IMR-90 (cell line): ENCODE measurements at places on chromosomes 12 and 14.

- peak; percentile 59 for DNase-seq
These were observed 24.0 kb upstream of the LGR5 start for GRCh38 chr12:71415336-71416231.

- DNase-seq, result no peak
These were observed 287.3 kb downstream of the BCL11B start for GRCh38 chr14:98984719-98985041.

GRCh38 chr14:99681101-99681831 is 2.8 kb upstream of the CYP46A1 start:
- DNase-seq, result no peak

GRCh38 chr12:72522411-72522810 is 250.2 kb downstream of the TRHDE start:
- DNase-seq, result peak; percentile 50

- DNase-seq, result no peak
These were observed 245.9 kb downstream of the NPAS3 start for GRCh38 chr14:33184587-33184986.

DNA sequence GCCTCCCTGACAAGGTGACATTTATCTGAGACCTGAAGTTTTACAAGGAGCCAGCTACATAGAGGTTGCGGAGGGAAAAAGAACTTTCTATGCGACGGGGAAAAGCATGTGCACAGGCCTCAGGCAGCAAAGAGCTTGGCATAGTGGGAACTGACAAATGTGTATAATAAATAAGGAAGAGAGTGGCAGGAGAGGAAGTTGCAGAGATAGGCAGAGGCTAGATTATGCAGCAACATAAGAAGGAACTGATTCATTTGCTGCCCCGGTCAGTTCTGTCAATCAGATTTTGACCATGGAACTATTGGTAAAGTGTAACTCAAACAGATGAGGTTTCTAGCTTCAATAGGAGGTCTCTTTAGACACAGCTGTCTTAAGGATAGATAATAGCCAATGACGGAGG is 33.7 kb upstream of the RIC8B start:
- DNase-seq, result no peak

GRCh38 chr12:90622431-90622830 is 332.5 kb downstream of the CCER1 start:
- peak; percentile 56 for DNase-seq

DNA sequence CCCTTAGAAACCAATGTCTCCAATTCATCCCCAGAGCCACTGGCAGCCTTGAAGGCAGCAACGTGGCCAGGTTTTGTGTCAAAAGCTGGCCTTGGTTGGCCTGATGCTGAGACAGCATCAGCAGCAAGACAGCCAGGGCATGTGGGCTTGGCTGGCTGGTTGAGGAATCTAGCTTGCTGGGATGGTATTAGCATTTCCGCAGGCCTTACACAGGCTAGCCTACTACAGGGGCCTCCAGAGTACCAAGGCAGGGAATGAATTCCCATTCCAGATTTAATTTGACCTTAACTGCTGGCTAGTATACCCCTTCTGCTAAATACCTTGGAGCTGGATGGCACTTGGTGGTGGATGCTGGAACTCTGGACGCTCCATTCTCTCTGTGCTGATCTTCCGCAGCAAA is 15.8 kb downstream of the NGDN start:
- DNase-seq, result no peak

DNA sequence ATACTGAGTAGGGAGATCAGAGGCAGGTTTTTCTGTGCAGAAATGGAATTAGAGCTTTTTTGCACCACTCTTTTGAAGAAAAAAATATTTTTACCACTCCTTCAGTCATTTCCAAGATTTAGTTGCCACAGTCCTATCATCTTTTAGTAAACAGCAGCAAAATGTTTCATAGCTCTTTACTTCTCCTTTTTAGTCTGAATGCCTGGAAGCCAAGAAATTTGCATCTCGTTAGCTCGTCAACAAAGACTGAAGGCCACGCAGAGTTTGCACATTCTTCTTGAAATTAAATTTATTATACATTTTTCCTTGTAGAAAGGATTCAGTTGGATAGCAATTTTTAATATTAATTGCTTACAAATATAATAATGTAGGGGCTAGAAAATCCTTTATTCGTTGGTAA is 544.5 kb upstream of the ATP2B1 start:
- DNase-seq, result no peak

DNA sequence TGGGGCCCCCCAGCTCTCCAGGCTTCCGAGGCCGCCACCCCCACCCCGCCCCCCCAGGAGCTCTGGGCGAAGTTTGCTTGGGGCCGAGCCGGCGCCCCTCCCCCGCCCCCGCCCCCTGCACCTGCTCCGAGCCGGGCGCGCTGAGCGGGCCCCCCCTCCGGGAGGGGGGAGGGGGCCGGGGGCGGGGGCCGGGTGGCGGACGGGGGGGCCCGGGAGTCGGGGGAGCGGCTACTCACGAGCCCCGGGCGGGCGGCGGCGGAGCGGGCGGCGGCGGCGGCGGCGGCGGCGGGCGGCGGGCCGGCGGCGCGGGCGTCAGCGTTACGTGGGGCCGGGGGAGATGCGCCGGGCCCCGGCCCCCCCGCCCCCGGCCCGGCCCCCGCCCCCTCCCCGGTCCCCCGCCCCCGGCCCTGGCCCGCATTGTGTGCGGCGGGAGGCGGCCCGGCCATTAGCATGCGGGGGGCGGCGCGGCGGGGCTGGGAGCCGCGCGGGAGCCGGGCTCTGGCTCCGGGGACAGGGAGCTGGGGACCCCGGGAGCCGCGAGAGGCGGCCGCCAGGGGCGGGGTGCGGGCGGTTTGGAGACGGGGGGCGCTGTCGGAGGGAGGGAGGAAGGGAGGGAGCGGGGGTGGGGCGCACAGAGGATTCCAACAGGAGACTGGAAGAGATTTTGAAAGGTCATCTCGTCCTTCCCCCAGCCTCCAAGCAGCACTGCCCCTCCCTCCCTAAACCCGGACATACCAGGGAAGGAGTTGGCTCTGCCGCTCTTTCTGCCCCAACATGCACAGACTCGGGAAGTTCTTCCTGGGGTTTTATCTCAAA is at the start of gene ZNF219:
TSS of gene ZNF219 (minus strand) at position 580 of the 816 bp plus-strand sequence. CDS start 5,064 bp downstream, outside the sequence.
- DNase-seq, result peak; percentile 27

DNA sequence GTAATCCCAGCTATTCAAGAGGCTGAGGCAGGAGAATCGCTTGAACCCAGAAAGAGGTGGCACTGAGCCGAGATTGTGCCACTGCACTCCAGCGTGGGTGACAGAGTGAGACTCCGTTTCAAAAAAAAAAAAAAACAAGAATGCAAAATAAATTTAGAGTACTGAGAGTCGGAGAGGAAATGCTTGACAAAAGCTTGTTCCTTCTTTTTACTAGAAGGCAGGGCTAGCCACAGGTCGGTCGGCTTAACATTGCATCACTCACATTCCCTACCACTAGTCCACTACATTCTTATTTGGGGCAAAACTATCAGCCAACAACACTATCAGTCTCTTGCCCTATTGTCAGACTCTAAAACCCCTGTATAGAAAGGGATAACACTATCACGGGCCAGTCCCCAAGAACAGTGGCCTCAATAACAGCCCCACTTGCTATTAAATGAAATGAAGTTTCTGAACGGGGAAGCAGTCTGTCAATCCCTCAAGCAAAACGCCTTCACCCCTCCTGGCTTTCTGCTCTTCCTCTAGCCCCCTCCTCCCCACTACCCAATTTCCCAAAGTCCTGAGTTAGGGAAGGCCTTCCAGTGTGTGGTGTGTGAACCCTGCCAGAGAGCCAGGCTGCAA is 1.0 kb downstream of the RNF41 start:
- DNase-seq, result peak; percentile 47

DNA sequence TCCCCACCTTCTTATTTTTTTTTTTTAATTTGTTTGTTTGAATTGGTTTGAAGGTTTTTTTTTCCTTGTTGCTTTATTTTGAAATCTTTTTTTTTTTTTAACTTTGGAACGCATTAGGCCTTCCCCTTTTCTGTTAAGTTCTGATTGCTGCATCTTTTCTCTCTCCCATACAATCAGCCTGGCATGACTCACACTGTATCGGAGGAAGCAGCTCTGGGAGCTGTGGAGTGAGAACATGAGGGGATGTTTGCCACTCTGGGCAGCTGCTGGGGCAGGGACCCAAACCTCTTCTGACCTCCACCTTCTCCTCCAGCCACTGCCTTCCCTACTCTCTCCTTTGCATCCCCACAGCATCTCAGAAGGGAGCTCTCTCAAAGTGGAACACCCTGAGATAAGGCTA is 160.3 kb upstream of the FKBP4 start:
- no peak for DNase-seq

- DNase-seq, result no peak
These were observed 203.0 kb upstream of the SFSWAP start for GRCh38 chr12:131507881-131508280.

GRCh38 chr12:107622001-107622400 is 63.6 kb upstream of the PWP1 start:
- DNase-seq, result peak; percentile 3

DNA sequence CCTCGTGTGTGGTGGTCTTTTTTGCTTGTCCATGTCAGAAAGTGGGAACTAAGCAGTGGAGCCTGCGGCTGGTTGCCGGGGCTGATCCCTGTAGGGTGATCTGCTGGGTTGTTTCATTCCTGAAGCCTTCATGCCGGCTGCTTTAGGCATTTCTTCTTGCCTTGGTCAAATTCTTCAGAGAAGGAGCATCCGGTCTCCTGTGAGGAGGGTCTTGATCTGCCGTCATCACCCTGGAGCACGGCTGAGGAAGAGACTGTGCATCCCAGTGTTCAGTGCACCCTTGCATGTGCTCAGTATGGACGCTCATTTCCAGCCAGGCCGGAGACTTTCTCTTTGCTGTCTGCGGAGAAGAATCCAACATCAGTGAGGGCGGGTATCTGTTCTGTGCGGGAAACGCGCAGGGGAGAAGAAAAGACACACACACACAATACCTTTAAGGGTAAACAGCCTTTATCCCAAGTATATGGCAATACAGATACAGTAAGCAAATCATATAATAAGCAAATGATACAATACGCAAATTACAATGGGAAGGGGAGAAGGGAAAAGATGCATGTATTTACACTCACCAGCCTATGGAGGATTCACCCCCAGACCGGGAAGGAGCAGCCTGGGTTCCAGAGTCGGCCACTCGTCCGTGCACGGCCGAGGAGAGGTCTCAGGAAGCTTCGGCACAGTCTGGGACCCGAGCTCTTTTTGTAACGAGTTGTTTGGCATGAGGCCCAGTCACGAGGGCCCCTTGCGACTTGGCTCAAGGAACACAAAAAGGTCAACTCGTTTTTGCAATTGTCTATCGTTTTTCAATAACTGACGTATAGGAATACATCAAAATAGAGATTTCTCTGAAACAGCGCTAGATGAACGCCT is 1366.8 kb upstream of the TMEM132C start:
- DNase-seq, result no peak

DNA sequence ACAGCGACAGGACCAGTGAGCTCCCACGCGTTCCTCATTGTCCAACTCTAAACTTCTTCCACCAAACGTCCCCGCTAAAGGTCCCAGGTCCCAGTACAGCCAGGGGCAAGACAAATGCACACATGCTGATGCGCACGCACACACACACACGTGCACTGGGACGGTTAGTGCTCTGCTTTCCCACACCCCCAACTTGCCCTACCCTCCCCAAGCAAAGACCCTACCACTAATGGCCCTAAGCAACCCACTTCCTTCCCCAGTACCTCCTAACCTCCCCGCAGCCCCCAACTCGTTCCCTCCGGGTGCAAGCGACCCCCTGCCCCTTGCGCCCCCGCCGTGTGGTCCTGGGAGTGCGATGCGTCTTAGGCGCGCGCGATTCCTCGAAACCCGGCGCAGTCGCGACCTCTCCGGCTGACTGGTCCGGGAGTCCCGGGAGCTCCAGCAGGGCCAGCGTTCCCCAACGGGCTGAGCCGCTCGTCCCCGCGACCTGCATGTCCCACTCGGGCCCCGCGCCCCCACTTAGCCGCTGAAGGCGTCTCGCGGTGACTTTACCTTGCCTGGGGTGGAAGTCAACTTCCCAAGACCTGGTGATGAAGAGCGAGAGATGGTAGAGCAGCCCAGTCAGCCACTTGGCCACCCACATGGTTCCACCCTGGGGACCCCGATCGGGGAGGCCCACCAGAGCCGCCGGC is 578 bp downstream of the ADAMTS20 start:
- DNase-seq, result no peak

- peak; percentile 72 for DNase-seq
These were observed 28.4 kb upstream of the GPR132 start for GRCh38 chr14:105093431-105094192.

GRCh38 chr12:11958221-11959091 is 112.3 kb upstream of the BCL2L14 start:
- DNase-seq, result peak; percentile 95

DNA sequence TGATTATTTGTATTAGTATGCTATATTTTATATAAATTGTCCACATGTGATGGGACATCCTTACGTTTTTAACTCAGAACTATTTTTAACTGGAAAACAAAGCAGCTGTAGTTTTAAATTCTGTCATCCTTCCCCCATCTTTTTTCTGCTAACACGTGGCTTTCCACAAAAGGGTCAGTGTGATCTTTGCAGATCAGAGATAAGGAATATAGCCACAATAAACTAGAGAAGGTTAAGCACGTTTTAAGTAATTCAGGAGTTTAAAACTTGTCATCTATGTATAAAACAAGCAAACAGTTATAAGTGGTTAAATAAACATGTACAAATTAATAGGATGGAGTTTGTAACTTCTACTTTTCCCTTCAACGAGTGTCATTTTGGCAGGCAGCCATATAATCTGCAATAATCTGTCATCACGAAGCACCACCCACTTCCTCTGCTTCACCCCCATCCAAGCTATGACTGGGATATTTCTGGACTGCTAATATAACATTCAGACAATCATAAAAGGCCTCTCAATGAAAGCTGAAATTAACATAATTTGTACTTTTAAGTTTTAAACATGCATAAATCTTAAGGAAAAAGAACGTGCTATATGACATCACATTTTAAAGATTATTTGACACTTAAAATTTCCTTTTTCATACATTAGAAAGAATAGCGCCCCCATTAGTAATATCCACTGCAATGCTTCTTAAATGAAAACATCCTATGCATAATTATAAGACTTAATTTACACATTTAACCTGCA is 15.3 kb downstream of the TAOK3 start:
- peak; percentile 65 for DNase-seq

DNA sequence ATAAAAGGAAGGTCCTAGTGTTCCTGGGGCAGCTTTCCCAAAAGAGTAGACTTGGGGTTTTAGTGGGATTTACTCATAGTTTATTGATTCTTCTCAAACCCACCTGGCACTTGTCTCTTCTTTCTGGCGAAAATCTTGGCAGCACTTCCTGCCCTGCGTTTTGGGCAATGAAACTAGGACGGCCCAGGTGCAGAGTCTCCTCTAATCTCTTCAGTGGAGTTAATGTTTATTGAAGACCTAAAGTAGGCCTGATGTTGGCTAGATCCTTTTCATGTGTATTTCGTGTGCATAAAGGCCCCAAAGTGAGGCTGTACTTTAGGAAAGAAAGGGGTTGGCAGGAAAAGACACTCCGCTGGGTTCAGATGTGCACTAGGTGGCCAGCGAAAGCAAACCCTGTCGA is 5.1 kb downstream of the WNT5B start:
- no peak for DNase-seq
